ENCODE measurements at places on chromosomes 3 and 15. TPM values are rescaled to one million over a fixed set of nuclear protein-coding genes. Genes with fewer than 3 reads are reported as not detected.

DNA sequence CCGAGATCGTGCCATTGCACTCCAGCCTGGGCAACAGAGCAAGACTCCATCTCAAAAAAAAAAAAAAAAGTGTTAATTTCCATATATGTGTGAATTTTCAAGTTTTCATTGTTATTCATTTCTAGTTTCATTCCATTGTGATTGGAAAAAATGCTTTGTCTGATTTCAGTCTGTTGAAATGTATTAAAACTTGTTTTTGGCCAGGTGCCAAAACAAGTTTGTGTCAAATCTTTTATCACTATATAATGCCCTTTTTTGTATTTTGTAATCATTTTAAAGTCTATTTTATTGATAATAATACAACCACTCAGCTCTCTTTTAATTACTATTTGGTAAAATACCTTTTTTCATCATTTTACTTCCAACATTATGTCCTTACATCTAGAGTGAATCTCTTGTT is 42.5 kb downstream of the TFRC start:
- no peaks in the 10 kb centered on the region for H3K4me1 ChIP-seq
- H3K4me3 ChIP-seq = no peak overlapping the region
- no peak for DNase-seq
- peaks cover 4% of the 10 kb centered on the region for H3K36me3 ChIP-seq
- H3K27me3 ChIP-seq = peaks cover 2% of the 10 kb centered on the region

DNA sequence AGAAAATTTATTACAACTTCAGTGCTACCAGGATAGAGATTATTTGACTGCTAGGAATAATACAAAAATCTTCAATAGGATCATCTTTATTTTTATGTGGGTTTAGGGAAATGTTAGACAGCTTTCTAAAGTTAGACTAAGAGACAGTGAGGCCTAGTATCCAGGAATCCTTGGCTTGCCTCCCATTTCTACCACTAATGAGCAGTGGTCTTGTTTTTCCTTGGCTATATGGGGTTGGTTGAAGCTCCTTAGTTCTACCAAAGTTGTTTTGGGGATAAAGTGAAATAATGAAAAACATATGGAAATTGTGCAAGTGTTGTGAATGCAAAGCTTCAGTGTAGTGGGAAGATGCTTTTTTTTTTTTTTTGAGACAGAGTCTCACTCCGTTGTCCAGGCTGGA is 16.8 kb downstream of the AP4E1 start:
- H3K27me3 ChIP-seq = no peaks in the 10 kb centered on the region
- no peak overlapping the region for H3K4me3 ChIP-seq
- H3K27ac ChIP-seq = no peak overlapping the region
- no peaks in the 10 kb centered on the region for H3K4me1 ChIP-seq
- peaks cover 14% of the 10 kb centered on the region for H3K36me3 ChIP-seq
- no peak for DNase-seq

DNA sequence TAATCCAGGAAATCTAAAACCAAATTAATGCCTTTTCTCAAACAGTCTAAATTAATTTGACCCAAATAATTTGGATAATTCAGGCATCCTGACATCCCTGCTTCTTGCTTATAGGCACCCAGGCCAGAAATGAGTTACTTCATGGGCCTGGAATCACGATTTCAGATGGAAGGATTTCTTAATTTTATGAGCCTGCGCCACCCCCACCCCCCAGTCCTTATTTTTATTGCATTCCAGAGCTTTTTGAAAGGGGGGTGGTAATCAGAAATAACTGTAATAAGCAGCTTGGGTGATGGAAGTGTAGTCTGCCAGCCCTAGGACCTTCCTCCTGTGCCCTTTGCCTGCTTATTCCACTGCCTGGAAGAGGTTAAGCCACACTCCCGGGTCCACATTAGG is 1.3 kb downstream of the AP2M1 start:
- H3K4me3 ChIP-seq = peak overlapping the region; percentile 98
- H3K4me1 ChIP-seq = peaks cover 79% of the 10 kb centered on the region
- H3K27me3 ChIP-seq = peaks cover 7% of the 10 kb centered on the region

GRCh38 chr3:120331076-120331475 is 18.1 kb downstream of the LRRC58 start:
- H3K36me3 ChIP-seq = peaks cover 17% of the 10 kb centered on the region
- H3K27ac ChIP-seq = no peak overlapping the region
- H3K4me1 ChIP-seq = no peaks in the 10 kb centered on the region
- H3K4me3 ChIP-seq = no peak overlapping the region

- DNase-seq = peak; percentile 84
- H3K27me3 ChIP-seq = peaks cover 4% of the 10 kb centered on the region
- H3K27ac ChIP-seq = peak within 1 kb of the TSS; percentile 96
- peak within 1 kb of the TSS; percentile 90 for H3K4me3 ChIP-seq
- peaks cover 24% of the 10 kb centered on the region for H3K36me3 ChIP-seq
These were observed at the start of gene LAMB2 for GRCh38 chr3:49132437-49133225. TSS of gene LAMB2 (minus strand) at chr3:49133050. CDS start at chr3:49132867, 183 bp downstream.

- H3K27me3 ChIP-seq = no peaks in the 10 kb centered on the region
- peaks cover 30% of the 10 kb centered on the region for H3K4me1 ChIP-seq
- H3K36me3 ChIP-seq = no peaks in the 10 kb centered on the region
- DNase-seq = peak; percentile 81
- peak overlapping the region; percentile 66 for H3K4me3 ChIP-seq
These were observed 125.1 kb downstream of the TIGIT start for GRCh38 chr3:114418724-114419543.

GRCh38 chr15:55823191-55823670 is 80.3 kb upstream of the PRTG start:
- 0 out of 2 replicates have a peak overlapping the region, but pooled peaks have one; percentile 0 for H3K27ac ChIP-seq
- peaks cover 15% of the 10 kb centered on the region for H3K4me1 ChIP-seq
- peak; percentile 25 for DNase-seq
- peak overlapping the region; percentile 7 for H3K4me3 ChIP-seq
- H3K36me3 ChIP-seq = no peaks in the 10 kb centered on the region

DNA sequence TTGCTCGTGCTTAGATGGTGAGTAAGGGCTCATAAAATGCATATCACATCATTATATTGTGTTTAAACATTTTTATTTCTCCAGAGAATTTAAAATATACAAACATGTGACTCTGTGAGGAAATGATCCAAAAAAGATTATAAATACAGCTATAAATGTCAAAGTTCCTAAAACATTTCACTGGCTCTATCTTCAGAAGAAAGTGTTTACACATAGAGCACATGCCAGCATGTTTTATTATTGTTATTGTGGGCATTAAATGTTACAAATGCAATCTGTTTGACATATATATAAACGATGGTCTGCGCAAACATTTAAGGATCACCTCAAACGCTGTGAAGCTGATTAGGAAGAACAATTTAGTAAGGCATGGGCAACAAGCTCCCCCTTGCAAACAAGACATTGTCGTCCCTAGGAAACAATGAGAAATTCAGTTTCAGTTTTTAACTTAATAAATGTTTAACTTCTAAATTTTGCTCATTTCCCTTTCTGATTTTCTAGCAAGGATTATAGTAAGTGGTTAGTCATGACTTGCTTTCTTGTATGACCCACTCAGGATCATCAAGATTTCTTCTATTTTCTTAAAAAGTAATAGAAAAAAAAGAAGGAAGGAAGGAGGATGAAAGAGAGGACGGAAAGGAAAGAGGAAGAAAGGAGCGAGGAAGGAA is 207.5 kb downstream of the SATB1 start:
- H3K36me3 ChIP-seq = no peaks in the 10 kb centered on the region

DNA sequence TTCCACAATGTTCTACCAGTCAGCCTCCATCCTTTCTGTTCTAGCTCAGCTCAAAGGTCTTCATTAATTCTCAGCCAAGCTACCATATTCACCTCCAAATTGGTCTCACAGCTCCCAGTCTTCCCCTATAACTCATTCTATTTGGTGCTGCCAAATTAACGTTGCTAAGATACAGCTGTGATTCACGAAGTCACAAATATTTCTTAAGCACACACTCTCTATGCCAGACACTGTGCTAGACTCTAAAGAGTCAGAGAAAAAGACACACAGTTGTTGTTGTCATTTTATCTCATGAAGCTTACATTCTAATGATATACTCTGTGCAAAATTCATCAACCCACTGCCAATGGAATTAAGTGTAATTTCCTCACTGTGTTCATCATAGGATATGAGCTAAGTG is 102.8 kb downstream of the FRMD5 start:
- H3K27ac ChIP-seq = peak overlapping the region; percentile 72
- H3K36me3 ChIP-seq = no peaks in the 10 kb centered on the region
- peak; percentile 74 for DNase-seq
- no peak overlapping the region for H3K4me3 ChIP-seq

- DNase-seq = no peak
- no peaks in the 10 kb centered on the region for H3K36me3 ChIP-seq
- H3K4me1 ChIP-seq = peaks cover 31% of the 10 kb centered on the region
- H3K27me3 ChIP-seq = no peaks in the 10 kb centered on the region
These were observed 492.4 kb downstream of the OTOL1 start for GRCh38 chr3:161989012-161989411.

DNA sequence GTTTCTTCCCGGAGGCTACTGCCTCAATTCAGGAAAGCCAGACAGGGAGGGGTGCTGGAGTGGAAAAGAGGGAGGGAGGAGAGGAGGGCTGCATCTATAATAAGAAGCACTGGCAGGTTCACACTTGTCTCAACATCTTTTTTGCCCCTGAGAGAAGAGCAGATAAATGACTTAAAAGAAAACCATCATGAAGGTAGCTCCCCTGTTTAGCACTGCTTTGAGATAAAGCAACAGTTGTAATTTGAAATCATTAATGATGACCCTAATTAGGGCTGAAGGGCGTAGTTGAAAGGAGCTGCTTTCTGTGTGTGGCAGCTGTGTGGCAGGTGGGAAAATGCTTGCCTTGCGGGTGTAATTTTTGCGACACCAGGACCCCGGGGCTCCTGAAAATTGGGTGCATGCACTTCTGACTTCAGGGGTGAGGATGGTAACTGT is 222.8 kb upstream of the IL12A start:
- H3K36me3 ChIP-seq = peaks cover 43% of the 10 kb centered on the region
- peak overlapping the region; percentile 96 for H3K27ac ChIP-seq
- H3K4me3 ChIP-seq = peak overlapping the region; percentile 93

- H3K27me3 ChIP-seq = peaks cover 2% of the 10 kb centered on the region
- peak overlapping the region; percentile 84 for H3K4me3 ChIP-seq
- DNase-seq = peak; percentile 80
These were observed 31.1 kb upstream of the RYR3 start for GRCh38 chr15:33279613-33280205.

DNA sequence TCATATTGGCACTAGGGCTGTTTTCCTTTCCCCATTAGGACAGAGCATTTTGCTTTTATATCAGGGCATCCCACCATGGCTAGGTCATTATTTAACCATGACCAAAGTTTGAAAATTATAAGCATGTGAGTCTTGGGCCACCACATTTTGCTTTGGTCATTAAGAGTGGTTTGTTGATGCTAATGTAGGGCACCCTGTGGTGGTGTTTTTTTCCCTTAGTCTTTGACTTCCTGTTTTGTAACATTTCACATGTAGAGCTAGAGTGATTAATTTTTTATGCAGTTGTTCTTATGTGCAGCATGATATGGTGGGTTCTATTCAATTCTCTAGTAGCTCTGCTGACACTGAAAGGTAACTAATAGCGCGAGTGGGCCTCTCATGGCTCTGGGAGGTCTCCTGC is 249.6 kb upstream of the ROBO1 start:
- no peaks in the 10 kb centered on the region for H3K36me3 ChIP-seq
- H3K4me1 ChIP-seq = no peaks in the 10 kb centered on the region
- H3K27ac ChIP-seq = no peak overlapping the region
- no peaks in the 10 kb centered on the region for H3K27me3 ChIP-seq

GRCh38 chr3:108985844-108986243 is 32.2 kb upstream of the GUCA1C start:
- H3K27me3 ChIP-seq = no peaks in the 10 kb centered on the region
- no peak overlapping the region for H3K27ac ChIP-seq
- no peaks in the 10 kb centered on the region for H3K36me3 ChIP-seq

- no peaks in the 10 kb centered on the region for H3K4me1 ChIP-seq
- no peak for DNase-seq
- no peaks in the 10 kb centered on the region for H3K36me3 ChIP-seq
- H3K27ac ChIP-seq = no peak overlapping the region
These were observed 12.2 kb downstream of the DUOX2 start for GRCh38 chr15:45101749-45102148.

DNA sequence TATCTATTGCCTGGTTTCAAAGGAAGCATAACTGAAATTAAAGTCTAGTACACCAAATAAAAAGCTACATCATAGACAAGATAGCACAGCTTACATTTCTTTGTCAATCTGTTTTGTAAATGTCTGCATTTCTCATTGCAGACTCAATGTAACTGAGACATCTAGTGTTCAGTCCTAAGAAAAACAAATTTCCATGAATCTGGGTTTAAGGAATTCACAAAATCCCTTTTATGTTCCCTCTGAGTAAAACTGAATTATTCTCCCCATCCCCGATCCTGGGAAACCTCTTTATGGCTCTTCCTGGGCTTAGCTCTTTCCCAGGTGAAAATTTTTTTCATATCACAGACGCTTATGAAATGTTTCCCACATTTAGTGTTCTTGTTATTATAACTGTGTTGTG is 21.6 kb upstream of the RASA2 start:
- peaks cover 11% of the 10 kb centered on the region for H3K36me3 ChIP-seq
- H3K4me1 ChIP-seq = peaks cover 32% of the 10 kb centered on the region
- H3K4me3 ChIP-seq = no peak overlapping the region

- peak overlapping the region; percentile 77 for H3K27ac ChIP-seq
- H3K36me3 ChIP-seq = no peaks in the 10 kb centered on the region
- H3K4me3 ChIP-seq = peak overlapping the region; percentile 15
- H3K4me1 ChIP-seq = peaks cover 58% of the 10 kb centered on the region
These were observed 54.3 kb upstream of the AGTR1 start for GRCh38 chr3:148643389-148643840.

GRCh38 chr3:124504332-124505059 is 225.8 kb upstream of the UMPS start:
- peak; percentile 58 for DNase-seq
- H3K27ac ChIP-seq = no peak overlapping the region
- H3K4me1 ChIP-seq = peaks cover 6% of the 10 kb centered on the region
- no peaks in the 10 kb centered on the region for H3K36me3 ChIP-seq
- peaks cover 9% of the 10 kb centered on the region for H3K27me3 ChIP-seq
- H3K4me3 ChIP-seq = no peak overlapping the region

The CACNA2D2 gene
- total RNA-seq = not detected

The SAMD7 gene
- not detected for total RNA-seq

The SSUH2 gene
- not detected for total RNA-seq

The EIF2A gene
- total RNA-seq = 82.4 TPM

The DUOX1 gene
- 0.12 TPM for total RNA-seq

The ASB14 gene
- not detected for total RNA-seq

The SETD2 gene
- total RNA-seq = 26.7 TPM

The CLRN1 gene
- not detected for total RNA-seq

The FSTL1 gene
- 1,970 TPM for total RNA-seq

The TRAK1 gene
- total RNA-seq = 50.6 TPM

The MYZAP gene
- total RNA-seq = not detected

The IMPG2 gene
- 0.03 TPM for total RNA-seq

The CHAC1 gene
- 26.2 TPM for total RNA-seq

All from HFFc6 (cell line).